Psoas muscle (tissue), 8 donors: ENCODE measurements at places on chromosomes 1 and 21. TPM values are rescaled to one million over a fixed set of nuclear protein-coding genes. Genes with fewer than 3 reads are reported as not detected.
A peak's percentile ranks its signal among the peaks of the same experiment; 100 is the strongest.

- DNase-seq, result peak; percentile 70
- H3K27ac ChIP-seq, result peak overlapping the region; percentile 90
- H3K4me3 ChIP-seq, result no peak overlapping the region
- no peaks in the 10 kb centered on the region for H3K36me3 ChIP-seq
- H3K4me1 ChIP-seq, result peaks cover 46% of the 10 kb centered on the region
- no peaks in the 10 kb centered on the region for H3K27me3 ChIP-seq
Observed at GRCh38 chr1:30527511-30528140, 195.8 kb downstream of the MATN1 start.

DNA sequence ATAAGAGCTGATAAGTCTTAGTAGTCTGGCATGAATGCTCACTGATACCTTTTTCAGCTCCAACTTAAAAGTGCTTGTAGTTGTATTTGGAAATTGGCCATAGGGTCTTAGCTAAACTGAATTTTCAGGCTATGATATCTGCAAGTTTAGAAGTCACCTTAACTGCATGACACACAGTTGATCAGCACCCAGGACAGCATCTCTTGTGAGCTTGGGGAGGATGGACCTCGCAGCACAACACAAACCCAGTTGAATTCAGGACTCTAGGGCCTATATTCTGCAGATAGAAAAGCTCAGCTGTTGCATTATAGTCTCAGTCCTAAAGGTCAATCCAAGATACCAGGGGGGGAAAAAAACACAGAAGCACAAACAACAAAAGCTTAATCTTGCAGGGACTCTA, 394.3 kb downstream of the KCNH1 start:
- no peak overlapping the region for H3K27ac ChIP-seq
- H3K4me3 ChIP-seq, result no peak overlapping the region
- no peak for DNase-seq
- H3K36me3 ChIP-seq, result no peaks in the 10 kb centered on the region
- H3K4me1 ChIP-seq, result no peaks in the 10 kb centered on the region
- peaks cover 3% of the 10 kb centered on the region for H3K27me3 ChIP-seq

DNA sequence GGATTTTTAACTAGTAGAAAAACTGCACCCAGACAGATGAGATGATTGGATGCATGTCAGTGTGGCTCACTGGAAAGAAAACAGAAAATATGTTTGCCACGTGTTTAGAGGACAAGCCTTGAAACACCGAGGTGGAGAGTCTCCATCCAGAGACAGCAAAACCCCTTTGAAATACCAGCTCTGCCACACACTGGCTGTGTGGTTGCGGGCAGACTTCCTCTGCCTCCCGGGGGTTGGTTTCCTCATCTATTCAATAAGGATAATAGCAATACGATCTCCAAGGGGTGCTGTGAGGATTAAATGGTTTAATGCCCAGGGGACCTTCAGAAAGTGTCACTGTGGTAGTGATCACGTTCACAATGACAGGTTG, 67.2 kb upstream of the PARP1 start:
- no peaks in the 10 kb centered on the region for H3K27me3 ChIP-seq
- H3K4me1 ChIP-seq, result no peaks in the 10 kb centered on the region
- H3K36me3 ChIP-seq, result no peaks in the 10 kb centered on the region
- DNase-seq, result no peak

- H3K4me3 ChIP-seq, result no peak within 1 kb of the TSS
- H3K36me3 ChIP-seq, result no peaks in the 10 kb centered on the region
- peaks cover 7% of the 10 kb centered on the region for H3K27me3 ChIP-seq
- DNase-seq, result no peak
- no peak within 1 kb of the TSS for H3K27ac ChIP-seq
Observed at GRCh38 chr1:21811875-21812305, at the start of gene LDLRAD2. Gene LDLRAD2 (plus strand): TSS chr1:21812265. CDS start chr1:21812452, 187 bp downstream.

DNA sequence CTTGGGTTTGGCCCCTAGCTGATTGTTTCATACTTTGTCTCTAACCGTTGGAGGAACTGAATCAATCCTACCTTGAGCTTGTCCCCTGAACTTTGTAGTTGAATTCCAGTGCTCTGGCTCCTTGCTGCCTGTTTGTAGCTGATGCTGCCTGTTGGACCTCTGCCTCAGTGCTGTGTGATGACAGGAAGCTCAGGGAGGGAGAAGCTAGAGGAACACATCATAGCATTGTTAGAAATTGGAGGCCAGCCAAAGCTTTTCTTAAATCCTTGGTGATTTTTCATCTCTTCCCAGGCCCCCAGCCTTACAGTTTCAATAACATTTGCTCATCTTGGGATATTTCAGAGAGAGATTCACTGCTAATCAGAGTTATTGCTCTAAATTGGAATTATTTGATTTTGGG, 34.0 kb downstream of the MACF1 start:
- no peaks in the 10 kb centered on the region for H3K36me3 ChIP-seq
- no peaks in the 10 kb centered on the region for H3K27me3 ChIP-seq
- H3K4me1 ChIP-seq, result peaks cover 3% of the 10 kb centered on the region
- DNase-seq, result no peak
- no peak overlapping the region for H3K27ac ChIP-seq
- no peak overlapping the region for H3K4me3 ChIP-seq

DNA sequence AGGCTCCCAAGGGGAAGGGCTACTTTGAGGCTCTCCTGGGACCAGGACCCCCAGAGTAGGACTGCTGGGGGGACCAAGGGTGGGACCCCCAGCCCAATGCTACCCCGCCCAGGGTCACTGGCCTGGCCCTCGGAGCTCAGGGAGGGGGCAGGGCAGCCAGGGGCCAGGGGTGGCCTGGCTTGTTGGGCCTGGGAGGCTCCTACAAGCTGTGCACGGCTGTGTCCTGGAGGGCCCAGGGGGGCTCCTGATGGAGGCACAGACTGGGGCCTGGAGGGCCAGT, 2.2 kb downstream of the HES4 start:
- H3K27me3 ChIP-seq, result no peaks in the 10 kb centered on the region
- H3K36me3 ChIP-seq, result no peaks in the 10 kb centered on the region
- no peaks in the 10 kb centered on the region for H3K4me1 ChIP-seq
- H3K4me3 ChIP-seq, result no peak overlapping the region
- no peak overlapping the region for H3K27ac ChIP-seq
- DNase-seq, result peak; percentile 47

DNA sequence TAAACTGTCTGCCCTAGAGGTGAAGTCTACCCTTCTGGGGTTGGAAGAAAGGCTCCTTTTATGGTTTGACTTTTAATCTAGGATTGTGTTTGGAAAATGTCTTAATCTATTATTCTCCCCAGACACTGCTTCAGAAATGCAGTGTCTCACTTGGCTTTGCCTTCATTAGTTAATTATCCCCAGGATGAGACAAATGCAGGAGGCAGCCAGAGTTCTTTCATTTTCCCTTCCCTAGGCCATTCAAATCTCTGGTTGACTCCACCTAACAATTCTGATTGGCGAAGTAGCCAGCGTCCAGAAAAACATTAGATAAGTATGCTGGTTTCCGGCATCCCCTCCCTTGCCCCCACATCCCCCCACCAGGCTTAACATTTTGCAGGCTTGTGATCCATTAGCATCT, 325.8 kb upstream of the PBX1 start:
- DNase-seq, result no peak
- H3K4me3 ChIP-seq, result no peak overlapping the region
- no peaks in the 10 kb centered on the region for H3K4me1 ChIP-seq
- no peaks in the 10 kb centered on the region for H3K36me3 ChIP-seq
- no peak overlapping the region for H3K27ac ChIP-seq
- no peaks in the 10 kb centered on the region for H3K27me3 ChIP-seq

GRCh38 chr1:184825571-184825970, 70.9 kb upstream of the EDEM3 start:
- H3K27me3 ChIP-seq, result no peaks in the 10 kb centered on the region
- H3K4me1 ChIP-seq, result peaks cover 79% of the 10 kb centered on the region
- DNase-seq, result no peak
- no peak overlapping the region for H3K4me3 ChIP-seq
- peak overlapping the region; percentile 92 for H3K27ac ChIP-seq

- H3K27me3 ChIP-seq, result no peaks in the 10 kb centered on the region
- H3K27ac ChIP-seq, result no peak overlapping the region
- peaks cover 40% of the 10 kb centered on the region for H3K4me1 ChIP-seq
- DNase-seq, result no peak
- no peak overlapping the region for H3K4me3 ChIP-seq
- H3K36me3 ChIP-seq, result no peaks in the 10 kb centered on the region
Observed at GRCh38 chr21:15010645-15011044, 54.2 kb downstream of the NRIP1 start.

DNA sequence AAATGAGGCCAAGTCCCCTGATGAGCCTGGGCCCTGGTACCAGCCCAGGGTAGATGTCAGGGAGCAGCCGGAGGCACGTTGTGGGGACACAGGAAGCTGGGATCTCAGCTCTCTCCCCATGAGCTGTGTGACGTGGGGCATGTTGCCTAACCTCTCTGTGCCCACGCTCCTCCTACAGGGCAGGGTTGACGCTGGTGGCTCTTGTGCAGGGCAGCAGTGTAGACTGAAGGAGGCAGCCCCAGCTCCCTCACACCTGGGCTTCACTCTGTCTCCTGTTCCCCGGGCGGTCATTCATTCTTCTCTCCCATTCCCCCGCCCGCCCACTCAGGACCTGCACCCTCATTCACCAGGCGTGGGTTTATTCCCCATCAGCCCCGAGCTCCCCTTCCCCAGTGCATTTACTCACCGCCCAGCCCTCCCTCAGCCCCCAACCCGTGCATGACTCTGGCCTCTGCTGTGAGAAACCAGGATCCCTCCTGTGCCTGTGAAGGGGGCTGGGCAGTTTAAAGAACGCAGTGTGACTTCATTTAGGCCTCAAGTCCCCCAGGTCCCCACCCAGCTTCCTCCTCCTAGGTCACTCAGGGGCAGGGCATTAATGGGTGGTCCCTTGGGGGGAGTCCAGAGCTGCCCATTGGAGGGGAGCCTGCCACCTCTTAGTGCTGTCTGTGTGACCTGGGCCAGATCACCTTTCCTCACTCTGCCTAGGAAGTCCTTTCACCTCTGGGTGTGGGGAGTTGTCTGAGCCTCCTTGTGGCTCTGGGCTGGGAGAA, 285.7 kb downstream of the PTPRU start:
- no peaks in the 10 kb centered on the region for H3K4me1 ChIP-seq
- no peaks in the 10 kb centered on the region for H3K36me3 ChIP-seq
- no peak for DNase-seq
- no peak overlapping the region for H3K27ac ChIP-seq
- peaks cover 37% of the 10 kb centered on the region for H3K27me3 ChIP-seq
- no peak overlapping the region for H3K4me3 ChIP-seq

DNA sequence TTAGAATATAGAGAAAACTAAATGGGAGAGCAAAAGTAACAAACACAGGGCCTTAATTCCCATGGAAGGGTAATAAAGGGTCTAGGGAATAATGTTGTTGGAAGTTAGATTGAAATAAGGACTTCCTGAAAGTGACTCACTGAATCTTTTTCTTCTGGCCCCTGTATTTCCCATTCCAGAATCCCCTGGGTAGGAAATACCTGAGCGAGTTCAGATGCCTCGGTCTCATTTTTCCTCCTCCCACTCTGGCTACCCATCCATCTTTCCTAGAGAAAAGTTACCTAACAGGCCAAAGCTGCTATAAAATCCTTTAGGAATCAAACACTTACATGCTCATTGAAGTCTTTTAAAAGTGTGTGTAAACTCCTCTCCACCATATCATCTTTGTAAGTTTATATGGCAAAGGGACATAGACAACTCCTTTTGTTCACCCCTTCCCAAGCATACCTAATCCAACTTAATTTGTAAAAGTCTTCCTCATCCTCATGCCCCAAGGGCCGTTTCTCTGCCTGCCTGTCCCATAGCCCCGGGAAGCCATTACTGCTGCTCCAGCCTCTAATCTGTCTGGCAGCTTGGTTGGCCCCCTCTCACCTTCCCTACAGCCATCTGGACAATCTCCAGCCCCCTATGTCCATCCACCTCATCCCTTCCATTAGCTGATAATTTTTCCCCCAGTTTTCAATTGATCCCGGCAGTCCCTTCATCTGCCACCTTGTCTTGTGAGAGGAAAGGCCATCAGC, 3.3 kb upstream of the MEF2D start:
- no peaks in the 10 kb centered on the region for H3K27me3 ChIP-seq
- DNase-seq, result no peak
- H3K27ac ChIP-seq, result peak overlapping the region; percentile 99

- no peak overlapping the region for H3K27ac ChIP-seq
- H3K4me1 ChIP-seq, result no peaks in the 10 kb centered on the region
- no peaks in the 10 kb centered on the region for H3K27me3 ChIP-seq
- no peak overlapping the region for H3K4me3 ChIP-seq
- H3K36me3 ChIP-seq, result peaks cover 74% of the 10 kb centered on the region
Observed at GRCh38 chr1:53959664-53960250, 13.6 kb downstream of the LRRC42 start.

DNA sequence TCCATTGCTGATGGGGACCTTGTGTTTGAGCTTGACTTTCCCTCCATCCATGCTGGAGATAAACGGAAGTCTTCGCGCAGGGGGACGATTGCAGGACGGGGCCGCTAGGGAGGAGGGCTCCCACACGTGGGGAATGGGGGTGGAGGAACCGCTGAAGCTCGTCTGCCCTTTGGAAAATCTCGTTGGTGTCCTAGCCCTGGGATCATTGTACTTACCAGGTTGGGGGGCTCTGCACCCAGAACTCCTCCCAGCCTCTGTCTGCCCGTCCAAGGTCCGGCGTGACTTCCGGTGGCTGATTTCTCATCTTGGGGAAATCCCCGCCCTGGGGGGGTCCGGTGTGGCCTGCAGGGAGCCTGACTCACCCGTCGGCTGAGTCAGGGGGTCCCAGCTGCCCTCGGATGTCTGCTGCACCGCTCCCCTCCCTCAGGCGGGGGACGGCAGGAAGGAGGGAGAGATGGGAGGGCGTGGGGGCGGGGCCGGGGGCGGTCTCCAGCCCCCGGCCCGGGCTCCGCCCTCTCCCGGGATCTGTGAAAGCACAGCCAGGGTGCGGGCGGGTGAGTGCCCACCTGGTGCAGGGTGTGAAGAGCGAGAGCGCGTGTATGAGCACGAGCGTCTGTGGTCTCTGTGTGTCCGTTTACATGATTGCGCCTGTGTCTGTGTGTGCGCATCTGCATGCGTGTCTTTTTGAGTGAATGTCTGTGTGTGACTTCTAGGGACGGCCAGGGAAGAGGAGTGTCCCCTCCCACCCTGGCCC, 35.8 kb downstream of the PIK3CD start:
- peaks cover 20% of the 10 kb centered on the region for H3K4me1 ChIP-seq
- peak; percentile 67 for DNase-seq
- H3K4me3 ChIP-seq, result peak overlapping the region; percentile 73
- H3K27ac ChIP-seq, result no peak overlapping the region
- H3K36me3 ChIP-seq, result no peaks in the 10 kb centered on the region

DNA sequence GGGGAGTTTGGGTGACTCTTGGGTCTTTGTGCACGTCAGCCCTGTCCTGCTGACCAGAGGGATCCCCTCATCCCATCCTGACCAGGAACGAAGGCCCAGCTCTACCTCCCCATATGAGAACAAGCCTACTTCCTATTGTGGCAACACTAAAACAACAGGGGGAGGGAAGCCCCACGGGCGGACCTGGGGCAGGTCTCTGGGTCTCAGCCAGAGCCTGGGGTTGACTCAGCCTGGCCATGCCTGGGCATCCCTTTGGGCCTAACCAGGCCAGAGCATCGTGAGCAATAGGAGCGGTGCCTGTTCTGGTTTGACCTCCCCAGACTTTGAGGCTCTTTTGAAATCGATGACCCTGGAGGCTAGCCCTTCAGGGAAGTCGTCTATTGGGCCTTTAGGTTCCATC, 16.8 kb downstream of the RPS6KA1 start:
- no peak for DNase-seq
- peak overlapping the region; percentile 51 for H3K4me3 ChIP-seq
- no peaks in the 10 kb centered on the region for H3K4me1 ChIP-seq
- no peaks in the 10 kb centered on the region for H3K27me3 ChIP-seq
- no peaks in the 10 kb centered on the region for H3K36me3 ChIP-seq

The TMEM61 gene
- polyA plus RNA-seq, result 0.11 TPM

The CYYR1 gene
- polyA plus RNA-seq, result 7.7 TPM

The CFAP141 gene
- polyA plus RNA-seq, result not detected

The NBPF6 gene
- polyA plus RNA-seq, result not detected

The INKA2 gene
- polyA plus RNA-seq, result 5.4 TPM

The C1QB gene
- 38.2 TPM for polyA plus RNA-seq
